RPMI7951 (cell line): ENCODE measurements at places on chromosomes 1 and 21.

DNA sequence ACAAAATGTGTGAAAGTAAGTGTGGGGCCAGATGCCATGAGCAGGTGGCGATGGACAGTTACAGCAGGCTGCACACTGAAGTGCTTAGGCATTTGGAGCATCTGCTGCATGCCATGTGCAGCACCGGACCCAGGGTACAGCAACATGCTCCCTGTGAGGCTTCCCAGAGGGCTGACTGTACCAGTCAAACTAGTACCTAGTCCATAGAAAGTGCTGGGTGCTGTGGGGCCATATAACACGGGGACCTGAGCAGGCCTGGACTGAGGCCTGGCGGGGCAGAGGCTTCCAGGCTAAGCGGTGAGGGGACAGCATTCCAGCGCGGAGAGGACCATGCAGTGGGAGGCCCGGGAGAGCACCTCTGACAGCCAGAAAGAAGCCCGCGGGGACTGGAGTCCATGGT lies 29.9 kb upstream of the PKP1 start:
- no peak for DNase-seq

DNA sequence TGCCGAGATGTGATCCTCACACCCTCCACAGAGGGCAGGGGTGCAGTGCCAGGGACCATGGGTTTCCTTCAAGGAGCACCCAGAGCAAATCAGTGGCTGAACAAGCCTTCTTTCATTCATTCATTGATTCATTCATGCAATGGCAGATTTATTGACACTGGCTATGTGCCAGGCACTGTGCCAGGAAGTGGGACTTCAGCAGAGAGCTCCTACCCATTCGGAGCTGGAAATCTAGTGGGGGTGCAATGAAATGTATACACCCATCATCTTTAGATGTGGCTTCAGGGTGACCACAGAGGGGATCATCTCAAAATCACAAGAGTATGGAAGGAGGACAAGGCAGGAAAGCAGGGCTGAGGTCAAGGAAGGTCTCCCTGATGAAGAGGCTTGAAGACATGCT lies 18.9 kb downstream of the SLC6A9 start:
- peak; percentile 25 for DNase-seq

- DNase-seq, result peak; percentile 75
Measured at GRCh38 chr1:147579934-147580537, 38.7 kb downstream of the BCL9 start.

DNA sequence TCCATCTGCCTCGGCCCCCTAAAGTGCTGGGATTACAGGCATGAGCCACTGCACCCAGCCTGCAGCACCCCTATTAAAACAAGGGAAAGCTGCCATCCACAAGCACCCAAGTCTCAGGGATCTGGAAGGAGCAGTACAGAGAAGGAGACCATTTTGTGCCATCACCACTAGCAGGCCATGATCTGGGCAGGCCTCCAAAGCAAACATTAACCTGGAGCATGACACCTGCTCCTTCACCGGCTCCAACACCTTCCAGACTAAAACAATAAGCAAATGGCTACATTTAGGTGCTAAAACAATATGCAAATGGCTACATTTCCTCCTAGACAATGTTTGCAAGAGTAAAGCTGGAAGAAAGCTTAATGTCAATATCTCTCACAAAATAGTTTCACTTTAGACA lies 16.7 kb downstream of the MEAF6 start:
- DNase-seq, result no peak

DNA sequence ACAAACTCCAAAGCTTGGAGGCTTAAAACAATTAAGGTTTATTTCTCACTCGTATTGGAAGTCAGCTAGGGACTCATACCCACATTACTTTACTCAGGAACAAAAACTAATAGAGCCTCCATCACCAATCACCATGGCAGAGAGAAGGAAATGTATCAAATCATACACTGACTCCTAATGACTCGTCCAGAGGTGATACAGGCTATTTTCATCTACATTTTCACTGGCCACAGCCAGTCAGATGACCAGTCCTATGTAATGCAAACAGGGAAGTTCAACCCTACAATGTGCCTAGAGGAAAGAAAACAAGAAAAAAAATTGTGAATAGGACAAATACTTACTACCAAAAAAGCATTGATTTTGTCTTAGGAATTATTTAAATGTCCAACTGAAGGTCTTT lies 110.3 kb downstream of the SEC16B start:
- DNase-seq, result no peak

DNA sequence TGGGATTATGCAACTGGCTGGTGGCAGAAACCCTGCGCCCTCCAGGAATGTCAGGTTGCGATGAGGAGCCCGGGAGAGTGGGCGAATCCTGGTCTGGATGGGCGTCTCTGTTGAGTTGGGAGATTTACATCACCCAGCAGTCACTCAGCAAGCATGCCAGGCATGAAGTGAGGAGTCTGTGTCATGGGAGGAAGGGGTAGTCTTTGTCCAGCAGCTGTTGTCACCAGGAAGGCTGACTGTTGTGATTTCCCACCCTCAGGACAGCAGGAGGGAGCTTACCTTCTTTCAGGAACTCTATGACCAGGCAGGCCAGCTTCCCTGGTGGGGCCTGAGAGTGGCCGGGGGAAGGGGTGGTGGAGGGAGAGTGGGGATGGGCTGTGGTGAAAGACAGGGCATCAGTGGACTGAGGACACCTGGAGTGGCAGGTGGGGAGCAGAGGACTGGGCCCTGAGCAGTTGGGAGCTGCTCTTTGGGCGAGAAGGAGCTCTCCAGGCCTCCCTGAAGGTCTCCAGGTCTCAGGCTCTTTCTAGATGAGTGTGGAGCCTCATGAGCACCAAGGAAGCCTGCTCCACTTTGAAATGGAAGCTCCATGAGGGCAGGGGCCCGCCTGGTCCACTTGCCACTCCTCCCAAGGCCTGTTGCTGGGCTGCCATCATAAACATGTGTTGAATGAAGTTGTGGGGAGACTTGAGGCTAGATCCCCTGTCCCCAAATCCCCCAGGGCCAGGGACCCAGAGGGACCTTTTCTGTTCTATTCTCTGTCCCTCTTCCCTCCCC lies 21.3 kb upstream of the PKP1 start:
- no peak for DNase-seq

- DNase-seq, result no peak
Measured at GRCh38 chr1:189216886-189217285, 1260.8 kb downstream of the BRINP3 start.
